ENCODE measurements at places on chromosomes 13 and 19.

DNA sequence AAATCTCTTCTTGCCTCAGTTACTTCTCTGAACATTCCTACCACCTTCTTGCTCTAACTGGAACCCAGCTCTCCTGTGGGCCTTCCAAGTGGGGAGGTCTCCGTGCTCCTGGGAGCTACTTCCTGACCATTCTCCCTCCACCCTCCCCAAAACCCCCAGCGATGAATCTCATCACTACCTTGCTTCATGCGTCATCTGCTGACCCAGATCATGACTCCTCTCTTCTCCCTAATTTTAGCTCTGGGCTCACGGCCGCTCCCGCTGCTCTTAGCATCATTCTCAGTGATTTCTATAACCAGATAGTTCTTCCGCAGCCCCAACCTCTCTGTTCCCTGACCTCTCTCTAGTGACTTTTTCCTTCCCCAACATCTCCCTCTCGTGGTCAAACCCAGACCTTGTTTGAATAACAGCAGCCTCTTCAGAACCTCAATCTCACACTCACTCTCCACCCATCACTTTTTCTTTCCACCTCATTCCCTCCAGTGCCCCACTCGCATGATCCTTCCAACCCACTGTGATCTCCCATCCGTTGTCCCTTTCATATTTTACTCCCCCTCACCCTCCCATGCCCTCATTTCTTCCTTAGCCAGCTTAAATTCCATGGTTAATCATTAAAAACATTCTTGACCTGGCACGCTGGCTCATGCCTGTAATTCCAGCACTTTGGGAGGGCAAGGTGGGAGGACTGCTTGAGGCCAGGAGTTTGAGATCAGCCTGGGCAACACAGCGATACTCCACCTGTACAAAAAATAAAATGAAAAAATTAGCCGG is 21.8 kb downstream of the MRPS12 start:
- DNase-seq: no peak

GRCh38 chr13:113560645-113561416 is 23.7 kb upstream of the TFDP1 start:
- no peak for DNase-seq

DNA sequence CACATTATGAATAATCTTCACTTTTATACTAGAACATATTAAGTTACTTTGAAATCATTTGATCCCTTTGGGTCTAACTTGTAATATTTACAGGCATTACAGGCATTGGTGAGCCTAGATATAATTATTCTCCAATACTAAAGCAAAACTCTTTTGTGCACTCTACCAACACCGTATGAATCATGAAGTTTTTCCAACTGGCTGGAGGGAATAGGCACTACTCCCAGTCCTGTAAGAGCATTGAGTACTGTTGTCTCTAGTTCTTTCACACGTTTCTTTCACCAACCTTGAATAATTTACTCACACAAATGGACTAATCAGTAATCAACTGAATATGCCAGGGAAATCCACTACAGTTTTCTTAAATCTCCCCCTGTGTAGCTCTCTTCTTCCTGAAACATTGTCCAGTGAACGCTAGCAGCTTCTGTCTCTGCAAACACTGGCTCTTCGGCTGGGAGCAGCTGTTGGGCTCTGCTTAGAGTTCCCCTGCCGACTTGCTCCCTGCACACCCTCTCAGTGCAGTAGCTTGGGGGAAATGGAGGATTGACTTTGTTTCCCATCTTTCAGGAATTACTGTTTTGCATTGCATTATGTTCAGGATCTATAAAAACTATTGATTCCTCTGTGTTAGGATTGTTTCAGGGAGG is 476.7 kb downstream of the RFC3 start:
- no peak for DNase-seq

DNA sequence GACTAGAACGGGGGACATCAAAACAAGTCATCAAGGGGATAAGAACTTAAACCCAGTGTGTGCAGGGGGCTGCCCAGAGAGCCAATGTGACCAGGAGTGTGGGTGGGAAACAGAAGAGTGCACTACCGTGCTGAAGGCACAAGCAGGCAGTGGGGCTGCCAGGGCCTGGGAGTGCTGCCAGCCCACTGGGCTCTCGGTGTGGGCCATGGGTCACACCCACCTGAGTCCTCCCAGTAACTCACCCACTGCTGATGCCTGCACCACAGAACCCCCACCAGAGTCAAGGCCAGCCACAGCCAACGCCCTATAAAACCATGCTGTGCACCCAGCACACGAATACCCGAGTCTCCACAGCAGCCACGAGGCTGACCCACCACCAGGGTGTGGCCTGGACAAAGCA is 8.5 kb downstream of the MED26 start:
- no peak for DNase-seq

- no peak for DNase-seq
Measured at GRCh38 chr13:113022745-113023574, 53.9 kb downstream of the MCF2L start.

DNA sequence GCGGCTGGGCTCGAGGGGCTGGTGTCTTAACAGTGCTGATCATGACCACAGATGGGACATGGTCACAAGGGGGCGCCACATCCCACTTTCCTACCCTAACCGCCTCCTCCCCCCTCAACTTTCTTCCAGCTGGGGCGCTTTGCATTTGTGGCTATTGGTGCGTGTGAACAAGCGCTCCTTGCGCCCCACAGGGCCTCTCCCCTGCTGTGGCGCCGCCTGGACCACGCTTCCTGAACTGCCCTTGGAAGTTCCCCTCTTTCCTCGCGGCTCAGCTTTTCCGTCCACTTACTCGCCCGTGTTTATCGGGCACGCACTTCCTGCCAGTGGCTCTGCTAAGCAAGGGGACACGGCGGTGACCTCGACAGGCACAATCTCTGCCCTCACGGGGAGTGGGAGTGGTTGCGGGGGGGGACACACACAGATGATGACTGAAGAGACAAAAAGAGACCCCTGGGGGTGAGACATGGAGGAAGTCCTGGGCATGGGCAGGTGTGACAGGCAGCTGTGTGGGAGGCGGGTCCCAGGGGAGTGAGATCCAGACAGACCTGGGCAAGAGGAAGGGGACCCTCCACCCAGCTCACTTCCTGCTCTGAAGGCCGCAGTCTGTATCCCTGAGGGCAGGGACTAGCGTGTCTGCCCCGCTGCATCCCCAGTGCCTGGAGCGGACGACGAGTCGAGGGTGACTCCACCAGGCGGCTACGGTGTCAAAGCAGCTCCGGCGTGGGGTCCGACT is 40.3 kb downstream of the ZNF787 start:
- DNase-seq: peak; percentile 51

GRCh38 chr19:50329146-50329925 is at the start of gene KCNC3:
Gene KCNC3, minus strand, starts transcription at chr19:50329377. Its CDS starts 295 bp downstream, at chr19:50329082.
- peak; percentile 57 for DNase-seq

GRCh38 chr13:42229287-42229686 is 42.7 kb upstream of the AKAP11 start:
- no peak for DNase-seq

DNA sequence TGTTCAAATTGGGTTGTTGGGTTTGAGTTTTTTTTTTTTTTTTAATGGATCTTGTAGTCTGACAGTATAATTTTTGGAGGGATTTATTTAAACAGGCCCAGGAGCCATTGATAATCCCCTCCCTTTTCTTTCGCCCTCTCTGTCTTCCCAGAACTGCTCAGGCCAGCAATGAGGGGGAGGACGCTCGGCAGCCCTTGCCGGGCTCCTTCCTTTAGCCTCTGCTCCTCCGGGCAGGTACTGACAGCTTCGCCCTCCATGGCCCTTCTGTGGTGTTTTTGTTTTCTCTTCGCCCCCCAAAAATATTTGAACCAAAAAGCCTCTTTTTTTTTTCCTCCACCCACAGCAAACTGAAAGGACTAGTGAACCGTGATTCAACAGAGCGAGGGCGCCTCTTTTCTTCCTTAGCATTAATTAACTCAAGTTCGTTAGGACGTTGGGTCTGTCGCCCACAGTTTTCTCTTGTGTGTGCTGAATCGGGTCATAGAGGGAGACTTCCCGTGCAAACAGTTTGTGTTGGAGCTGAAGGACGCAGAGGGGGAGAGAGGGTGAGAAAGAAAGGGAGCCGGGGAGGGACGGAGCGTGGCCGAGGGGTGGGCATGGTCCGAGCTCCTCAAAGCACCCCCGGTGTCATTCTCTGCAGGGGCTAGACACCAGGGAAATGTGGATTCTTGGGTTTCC is 21.5 kb downstream of the NFIX start:
- no peak for DNase-seq

- DNase-seq: no peak
Measured at GRCh38 chr19:52336791-52337381, 843 bp downstream of the ZNF610 start.

- DNase-seq: no peak
Measured at GRCh38 chr13:85799097-85799582, at the start of gene SLITRK6. Gene SLITRK6, minus strand, starts transcription at chr13:85799419. Its CDS starts 2,911 bp downstream, at chr13:85796508.

- DNase-seq: no peak
Measured at GRCh38 chr19:24069905-24070657, 16.9 kb upstream of the ZNF254 start.

GRCh38 chr13:66071029-66071428 is 1159.1 kb downstream of the PCDH9 start:
- DNase-seq: no peak

DNA sequence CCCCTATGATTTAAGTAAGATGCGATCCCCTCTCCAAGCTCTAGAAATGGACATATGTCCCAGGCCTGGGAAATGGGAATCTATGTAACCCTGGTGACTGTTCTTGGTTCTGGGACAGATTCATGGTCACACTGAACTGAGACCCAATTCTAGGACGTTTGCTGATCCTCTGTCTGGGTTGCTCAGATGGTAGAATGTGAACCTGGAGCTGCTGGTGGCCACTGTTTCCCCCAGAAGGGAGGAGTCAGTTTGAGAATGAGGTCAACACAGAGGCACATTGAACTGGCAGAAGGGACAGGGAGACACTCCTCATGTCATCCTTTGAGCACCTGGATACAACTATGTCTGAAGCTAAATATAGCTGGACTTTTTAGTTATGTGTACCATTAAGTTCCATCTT is 29.1 kb downstream of the FAM187B start:
- no peak for DNase-seq

- no peak for DNase-seq
Measured at GRCh38 chr13:51959773-51960172, 51.5 kb downstream of the ATP7B start.

- DNase-seq: no peak
Measured at GRCh38 chr19:7953060-7953459, 9.6 kb upstream of the TIMM44 start.

DNA sequence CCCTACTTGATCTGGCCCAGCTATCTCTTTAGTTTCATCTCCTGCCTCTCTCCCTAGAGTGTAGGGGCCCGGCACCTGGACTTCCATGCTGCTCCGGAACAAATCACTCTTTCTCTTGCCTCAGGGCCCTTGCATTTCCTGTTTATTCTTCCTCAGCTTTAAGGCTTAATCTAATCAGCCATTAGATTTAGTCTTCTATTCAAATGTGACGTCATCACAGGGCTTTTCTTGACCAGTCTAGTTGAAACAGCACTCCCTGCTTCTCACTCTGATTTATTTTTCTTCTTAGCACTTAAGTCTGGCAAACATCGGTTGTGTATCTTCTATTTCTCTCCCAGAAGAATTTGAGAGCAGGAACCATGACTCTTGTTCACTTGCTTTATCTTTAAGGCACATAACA is 564.1 kb downstream of the EFNB2 start:
- DNase-seq: no peak

All from activated gamma-delta T cell treated with anti-CD3 and anti-CD28 coated beads, Interleukin-2, amount 50 U/mL, for 16 hours (primary cell).